Myometrial cell (primary cell): ENCODE measurements at places on chromosomes 6 and 20. TPM values are rescaled to one million over a fixed set of nuclear protein-coding genes. Genes with fewer than 3 reads are reported as not detected.

Gene AGPAT4
- 2.9 and 10.5 TPM in 2 replicates for total RNA-seq

Gene MAPK13
- total RNA-seq, result 17.9 TPM in 2 replicates

Gene SLC17A2
- not detected in 2 replicates for total RNA-seq

Gene HLA-DOA
- total RNA-seq, result not detected in 2 replicates

Gene MEI4
- not detected in 2 replicates for total RNA-seq

Gene SH3BGRL2
- 8.3 and 8.6 TPM in 2 replicates for total RNA-seq

Gene PROKR2
- not detected in 2 replicates for total RNA-seq

Gene MAP3K4
- total RNA-seq, result 10.1 and 15.1 TPM in 2 replicates

Gene POU5F1
- total RNA-seq, result not detected in 2 replicates

Gene NKX2-2
- total RNA-seq, result not detected in 2 replicates

Gene CLPSL2
- total RNA-seq, result not detected in 2 replicates

Gene ENTPD6
- total RNA-seq, result 87.4 and 110 TPM in 2 replicates

Gene FRMD1
- not detected in 2 replicates for total RNA-seq

Gene AGPAT1
- total RNA-seq, result 67.0 and 69.8 TPM in 2 replicates

Gene REPS1
- total RNA-seq, result 16.7 and 23.0 TPM in 2 replicates

Gene KCNB1
- total RNA-seq, result 0.29 TPM in 1 of 2 replicates, not detected in the other

Gene SNAP25
- 4.3 and 7.3 TPM in 2 replicates for total RNA-seq

Gene PAQR8
- total RNA-seq, result 3.7 and 5.5 TPM in 2 replicates

Gene MAP3K7
- total RNA-seq, result 18.5 and 26.8 TPM in 2 replicates

Gene PSMF1
- 125 and 207 TPM in 2 replicates for total RNA-seq

Gene AP5S1
- total RNA-seq, result 23.1 and 24.6 TPM in 2 replicates

Gene PIGT
- total RNA-seq, result 63.6 and 67.5 TPM in 2 replicates

Gene SIRPA
- total RNA-seq, result 10.4 and 13.5 TPM in 2 replicates

Gene PGC
- total RNA-seq, result not detected in 2 replicates

Gene GRIK2
- total RNA-seq, result not detected in 2 replicates

Gene EFCAB8
- not detected in 2 replicates for total RNA-seq

Gene BEND3
- total RNA-seq, result 0.71 and 0.86 TPM in 2 replicates

Gene HCRTR2
- total RNA-seq, result not detected in 2 replicates

Gene SLC17A4
- total RNA-seq, result not detected in 2 replicates

Gene SLC26A8
- total RNA-seq, result not detected in 2 replicates

Gene DHX35
- 6.6 and 9.6 TPM in 2 replicates for total RNA-seq

Gene C6orf58
- not detected in 2 replicates for total RNA-seq

Gene MC3R
- not detected in 2 replicates for total RNA-seq
